Stimulated activated CD8-positive, alpha-beta memory T cell treated with anti-CD3 and anti-CD28 coated beads, Interleukin-2, amount 100 ng/mL, for 1 hour (primary cell): ENCODE measurements at places on chromosomes 11 and 22.

GRCh38 chr11:26442131-26442530, 110.2 kb downstream of the ANO3 start:
- no peak for DNase-seq

GRCh38 chr11:72274435-72274834, 30.5 kb upstream of the PHOX2A start:
- no peak for DNase-seq

DNA sequence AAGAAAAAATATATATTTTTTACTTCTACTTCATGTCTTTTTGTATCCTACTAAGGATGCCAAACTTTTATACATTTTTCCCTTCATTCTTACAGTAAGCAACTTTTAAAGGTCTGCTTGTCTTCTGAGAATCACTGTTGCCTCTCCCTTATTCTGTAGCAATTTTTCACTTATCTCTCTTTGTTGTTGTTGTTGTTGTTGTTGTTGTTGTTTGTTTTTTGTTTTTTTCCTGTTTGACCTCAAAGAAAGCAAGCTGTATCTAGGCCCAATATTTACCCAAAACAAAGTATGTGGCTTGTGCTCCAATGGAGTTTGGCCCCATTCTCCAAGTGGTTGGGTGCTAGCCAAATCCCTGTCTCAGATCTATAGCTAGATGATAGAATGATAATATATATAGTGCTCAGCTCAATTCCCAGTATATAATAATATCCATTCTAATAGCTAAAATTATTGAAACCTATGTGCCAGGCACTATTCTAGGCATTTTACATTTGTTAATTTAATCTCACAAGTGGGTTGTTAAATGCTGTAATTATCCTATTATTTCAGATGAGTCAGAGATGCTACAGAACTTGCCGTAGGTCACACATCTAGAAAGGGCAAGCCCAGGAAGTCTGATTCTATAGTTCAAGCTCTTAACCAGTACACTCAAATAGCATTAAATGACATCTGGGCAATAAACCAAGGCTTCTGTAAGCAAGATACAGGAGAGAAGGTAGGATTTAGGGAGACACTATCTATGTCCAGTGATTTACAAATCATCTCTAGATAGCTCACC, 205.1 kb upstream of the PITPNB start:
- DNase-seq = no peak

- DNase-seq = no peak
Measured at GRCh38 chr22:48429446-48430020, 1398.1 kb downstream of the BRD1 start.

GRCh38 chr11:20762116-20762844, 92.9 kb downstream of the NELL1 start:
- DNase-seq = no peak

GRCh38 chr11:69554849-69555248, 73.4 kb downstream of the LINC01488 start:
- DNase-seq = no peak

DNA sequence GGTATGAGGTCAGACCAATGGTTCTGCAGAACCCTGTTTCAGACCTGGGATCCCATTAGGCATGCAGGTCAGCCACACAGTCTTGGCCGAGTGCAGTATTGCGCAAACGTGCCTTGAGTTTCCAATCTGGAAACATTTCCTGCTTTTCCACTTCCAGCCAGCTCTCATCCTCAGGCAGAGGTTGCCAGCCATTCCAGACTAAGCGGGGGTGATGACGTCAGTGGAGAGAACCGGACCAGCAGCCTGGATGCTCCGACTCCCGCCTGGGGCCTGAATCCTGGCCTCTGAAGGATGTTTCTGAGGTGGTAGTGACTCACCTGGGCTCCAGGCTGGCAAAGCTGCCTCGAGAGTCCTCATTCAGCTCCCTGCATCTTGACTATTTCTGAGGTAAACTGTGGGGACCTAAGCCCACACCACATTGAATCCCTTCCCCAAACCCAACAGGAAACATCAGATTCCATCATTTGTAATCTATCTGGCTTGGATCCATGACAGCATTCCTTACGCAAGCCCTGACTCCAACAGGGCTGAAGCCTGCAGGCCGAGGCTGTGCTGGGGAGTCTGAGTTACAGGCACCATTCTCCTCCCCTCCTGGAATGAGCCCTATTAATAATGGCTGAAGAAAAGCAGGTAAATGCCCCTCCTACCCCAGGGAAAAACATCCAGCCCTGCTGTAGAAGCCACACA, 83.0 kb downstream of the ABTB2 start:
- DNase-seq = no peak
